ENCODE measurements at places on chromosomes 16 and 17.

DNA sequence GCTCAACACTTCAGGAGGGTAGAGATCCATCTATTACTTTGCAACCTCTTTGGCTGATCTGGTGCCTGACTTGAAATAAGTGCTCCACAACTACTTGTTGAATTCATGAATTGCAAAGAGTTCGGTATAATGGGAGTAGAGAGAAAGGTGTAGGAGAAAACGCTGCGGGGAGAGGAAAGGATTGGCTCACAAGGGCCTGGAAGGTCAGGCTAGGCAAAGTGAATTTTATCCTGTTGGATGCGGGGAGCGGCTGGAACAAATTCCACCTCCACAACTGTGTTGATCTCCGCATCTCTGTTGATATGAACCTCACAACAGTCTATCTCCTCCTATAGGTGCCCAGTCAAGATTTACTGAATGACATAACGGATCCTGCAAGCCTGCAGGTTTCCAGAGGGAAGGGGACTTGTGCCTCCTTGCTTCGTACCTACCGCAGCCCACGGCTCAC, 684 bp downstream of the SLX4 start:
- DNase-seq, result no peak

GRCh38 chr17:83032781-83033180, 46.6 kb upstream of the METRNL start:
- no peak for DNase-seq

GRCh38 chr17:59277031-59277430, 54.4 kb upstream of the YPEL2 start:
- DNase-seq, result no peak

GRCh38 chr17:42101513-42102292, 3.4 kb upstream of the ZNF385C start:
- DNase-seq, result peak; percentile 74

DNA sequence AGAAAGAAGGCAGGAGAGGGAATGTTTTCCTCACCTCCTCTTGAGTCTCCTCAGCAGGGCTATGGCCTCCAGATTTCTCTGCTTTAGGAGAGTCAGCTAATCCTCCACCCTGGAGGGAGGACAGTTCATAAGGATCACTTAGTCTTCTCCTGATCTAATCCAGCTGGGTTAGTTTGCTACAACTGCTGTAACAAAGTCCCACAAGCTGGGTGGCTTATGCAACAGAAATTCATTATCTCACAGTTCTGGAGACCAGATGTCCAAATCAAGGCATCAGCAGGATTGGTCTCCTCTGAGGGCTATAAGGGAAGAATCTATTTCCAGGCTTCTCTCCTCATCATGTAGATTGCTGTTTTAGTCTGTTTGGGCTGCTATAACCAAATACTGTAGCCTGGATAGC, 40.6 kb upstream of the XYLT1 start:
- no peak for DNase-seq

GRCh38 chr17:70780031-70780430, 610.7 kb downstream of the KCNJ2 start:
- DNase-seq, result no peak

DNA sequence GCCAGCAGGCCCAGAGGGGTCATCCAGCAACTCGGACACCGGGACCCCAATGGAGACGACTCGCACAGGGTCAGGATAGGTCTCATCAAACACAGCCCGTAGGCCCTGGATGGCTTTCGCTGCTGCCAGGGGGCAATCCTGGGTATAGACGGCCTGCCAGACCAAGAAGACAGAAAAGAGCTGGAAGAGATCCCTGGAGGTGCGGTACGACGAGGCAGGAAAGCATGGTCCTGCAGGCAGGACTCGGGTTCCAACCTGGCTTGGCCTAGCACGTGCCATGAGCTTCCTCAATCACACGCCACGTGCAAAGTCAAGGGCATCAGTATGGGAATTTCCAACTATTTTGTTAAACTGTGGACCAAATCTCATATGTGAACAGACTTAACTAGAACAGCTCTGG, 6.3 kb upstream of the EXOSC6 start:
- DNase-seq, result no peak

DNA sequence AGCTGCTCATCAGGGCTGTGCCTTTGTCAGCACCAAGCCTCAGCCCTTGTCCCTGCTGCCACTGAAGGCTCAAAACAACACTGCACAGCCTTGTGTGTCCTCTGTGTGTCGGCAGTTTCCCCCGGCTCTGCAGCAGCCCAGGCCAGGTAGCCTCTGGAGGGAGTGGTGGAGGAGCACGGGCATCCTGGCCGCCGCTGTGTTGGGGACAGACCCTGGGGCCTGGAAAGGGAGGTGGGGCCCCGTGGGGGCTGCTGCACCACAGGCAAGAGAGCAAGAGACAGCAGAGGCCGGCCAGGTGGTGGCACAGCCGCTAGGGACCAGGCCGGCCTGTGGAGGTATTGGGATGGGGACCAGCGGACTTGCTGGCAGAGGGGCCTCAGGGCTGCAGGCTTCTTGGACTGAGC, 96.9 kb upstream of the ZNF750 start:
- DNase-seq, result no peak

GRCh38 chr17:57782647-57783337, 37.7 kb upstream of the CCDC182 start:
- DNase-seq, result no peak

DNA sequence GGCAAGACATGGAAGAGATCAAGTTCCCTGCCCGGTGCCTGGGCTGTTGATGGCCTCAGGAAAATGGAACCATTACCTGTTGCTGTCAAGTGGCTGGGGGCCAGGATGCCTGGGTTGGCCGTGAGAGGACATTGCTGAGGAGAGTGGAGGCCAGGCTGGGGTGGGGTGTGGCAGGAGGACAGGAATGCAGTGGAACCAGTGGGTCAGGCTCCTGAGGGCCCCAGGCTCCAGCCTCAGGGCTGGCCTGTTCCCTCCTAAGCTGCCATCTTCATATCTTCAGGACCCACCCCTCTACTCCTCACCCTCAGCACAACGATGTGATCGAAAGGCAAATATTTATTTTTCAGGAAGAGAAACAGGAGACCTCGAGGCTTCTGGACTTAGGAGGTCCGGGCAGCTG, 8.5 kb upstream of the YPEL3 start:
- DNase-seq, result no peak

DNA sequence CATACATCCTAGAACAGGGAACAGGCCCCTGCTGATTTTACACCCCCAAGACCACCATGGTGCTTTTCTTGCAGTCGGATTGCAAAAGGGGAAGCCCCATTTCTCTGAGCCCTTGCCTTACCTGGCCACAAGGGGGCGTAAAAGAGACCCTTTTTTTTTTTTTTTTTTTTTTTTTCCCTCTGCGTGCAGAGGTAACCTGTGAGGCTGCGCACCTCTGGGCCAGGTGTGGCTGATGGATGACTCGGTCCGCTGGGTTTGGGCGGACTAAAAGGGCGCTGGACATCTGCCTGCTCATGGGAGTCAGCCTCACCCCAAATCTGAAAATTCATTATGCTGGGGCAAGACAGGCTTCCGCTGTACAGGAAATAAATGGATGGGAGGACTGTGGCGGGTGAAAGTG, 281.0 kb downstream of the CBLN1 start:
- no peak for DNase-seq

Measured in activated T-cell treated with anti-CD3 and anti-CD28 coated beads for 48 hours (primary cell).